AML-193 (cell line): ENCODE measurements at places on chromosomes 1 and 21.

GRCh38 chr1:198657550-198658064 is 18.8 kb downstream of the PTPRC start:
- DNase-seq = peak; percentile 79

DNA sequence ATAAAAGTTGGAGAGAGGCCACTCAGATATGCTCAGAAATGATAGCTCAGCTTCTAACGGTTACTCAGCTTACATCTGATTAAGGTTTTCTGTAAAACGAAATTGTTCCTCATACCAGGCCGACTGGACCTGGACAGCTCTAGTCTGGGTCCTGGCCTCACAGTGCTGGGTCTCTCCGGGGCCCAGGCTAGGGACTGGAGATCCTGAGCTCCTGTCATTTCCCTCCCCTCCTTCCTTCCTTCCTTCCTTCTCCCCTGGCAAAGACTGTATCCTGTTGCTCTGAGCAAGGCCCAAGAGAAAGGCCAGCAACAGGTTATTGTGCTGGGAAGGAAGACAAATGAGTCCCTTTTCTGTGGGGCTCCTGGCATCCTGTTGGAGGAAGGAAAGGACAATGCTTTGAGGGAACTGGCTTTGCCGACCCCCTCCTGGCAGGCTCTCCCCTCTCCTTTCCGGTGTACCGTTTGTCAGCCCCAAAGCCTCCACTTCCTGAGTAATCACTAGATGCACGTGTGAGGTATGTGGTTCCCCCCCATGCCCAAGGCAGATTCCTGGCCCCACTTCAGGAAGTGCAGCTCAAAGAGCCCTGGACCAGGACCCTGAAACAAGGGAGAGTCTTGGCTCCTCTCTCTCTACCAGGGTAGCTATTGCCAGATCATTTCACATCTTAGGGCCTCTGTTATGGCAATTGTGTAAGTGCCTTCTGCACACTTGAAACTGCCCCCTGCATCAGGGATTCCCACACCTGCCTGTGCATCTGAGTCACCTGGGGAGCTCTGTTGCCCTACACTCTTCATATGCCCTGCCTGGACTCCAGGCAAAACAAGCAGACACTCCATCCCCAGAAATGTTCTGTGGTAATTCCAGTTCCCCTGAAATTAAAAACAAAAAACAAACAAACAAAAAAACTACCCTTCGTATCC is 212.7 kb upstream of the FGGY start:
- no peak for DNase-seq

DNA sequence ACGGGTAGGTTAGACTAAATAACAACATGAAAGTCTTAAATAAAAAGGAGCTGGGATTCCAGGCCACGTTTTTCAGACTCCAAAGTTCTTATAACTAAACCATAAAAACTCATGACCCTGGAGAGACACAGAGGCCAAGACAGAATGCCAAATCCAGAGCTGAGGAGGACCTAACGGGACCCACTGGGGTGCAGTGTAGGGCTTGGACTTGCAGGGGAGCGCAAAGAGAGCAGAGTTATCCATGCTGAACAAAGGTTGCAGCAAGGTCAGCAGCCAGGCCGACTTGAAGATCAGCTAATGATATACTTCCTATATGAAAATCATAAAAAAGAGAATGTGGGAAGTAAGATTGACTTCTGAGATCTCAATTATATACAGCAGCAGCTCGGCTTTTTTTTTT is 237.1 kb downstream of the TM2D1 start:
- DNase-seq = no peak

DNA sequence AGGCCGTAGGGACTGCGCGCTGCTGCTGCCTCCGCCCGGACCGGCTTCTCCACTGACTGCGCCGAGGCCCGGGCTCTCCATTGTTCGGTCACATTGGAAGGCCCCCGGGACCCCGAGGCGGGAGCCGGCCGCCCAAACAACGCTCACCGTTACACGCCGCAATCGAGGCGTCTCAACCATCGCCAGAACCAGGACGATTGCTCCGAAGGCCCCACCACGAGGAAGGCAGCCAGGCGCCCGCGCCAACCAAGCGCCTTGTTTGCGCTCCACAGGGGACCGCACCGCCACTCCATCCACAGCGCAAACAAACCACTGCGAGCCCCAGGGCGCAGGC is 595 bp downstream of the GLUL start:
- no peak for DNase-seq

DNA sequence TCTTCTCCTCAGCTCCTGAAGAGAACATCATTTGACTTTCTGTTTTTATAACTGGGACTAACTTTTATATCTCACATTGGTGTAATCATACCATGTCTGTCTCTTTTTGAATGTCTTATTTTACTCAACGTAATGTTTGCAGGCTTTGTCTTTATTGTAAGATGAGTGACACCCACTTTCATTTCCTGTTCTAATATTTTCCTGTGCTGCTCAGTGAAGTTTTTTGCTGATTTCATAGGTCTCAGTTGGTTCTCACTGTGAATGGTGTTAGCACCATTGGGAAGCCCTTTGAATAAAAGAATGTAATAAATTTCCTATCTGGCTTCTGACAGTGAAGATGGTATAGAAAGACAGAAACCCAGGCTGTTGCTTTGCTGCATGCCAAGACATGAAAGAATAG is 84.0 kb downstream of the RAVER2 start:
- no peak for DNase-seq

GRCh38 chr1:151851886-151852285 is 1.6 kb downstream of the THEM5 start:
- DNase-seq = no peak

- no peak for DNase-seq
These were observed 33.2 kb downstream of the KIRREL1 start for GRCh38 chr1:158026651-158027050.

GRCh38 chr1:96259399-96259798 is 462.2 kb upstream of the PTBP2 start:
- DNase-seq = no peak

DNA sequence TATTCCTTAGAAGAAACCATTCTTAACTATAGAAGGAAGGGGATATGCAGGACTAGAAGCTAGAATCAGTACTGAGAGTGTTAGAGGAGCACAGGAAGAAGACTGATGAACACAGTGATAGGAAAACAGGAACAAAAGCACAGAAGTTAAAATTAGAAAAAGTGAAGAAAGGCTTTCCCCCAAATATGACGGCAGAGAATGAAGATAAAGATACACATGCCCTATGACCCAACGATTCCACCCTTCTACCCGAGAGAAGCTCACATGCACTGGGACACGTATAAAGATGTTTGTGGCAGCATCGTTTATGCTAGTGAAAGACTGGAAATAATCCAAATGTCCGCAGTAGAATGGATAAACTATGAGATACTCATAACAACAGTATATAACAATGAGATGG is 74.2 kb downstream of the DTL start:
- no peak for DNase-seq

GRCh38 chr1:191696354-191696753 is 461.9 kb upstream of the RGS18 start:
- DNase-seq = no peak

GRCh38 chr1:19712928-19713327 is 48.3 kb downstream of the HTR6 start:
- no peak for DNase-seq

- DNase-seq = no peak
These were observed 3.0 kb upstream of the MCL1 start for GRCh38 chr1:150582371-150582770.

- DNase-seq = no peak
These were observed 46.3 kb downstream of the CCN1 start for GRCh38 chr1:85626818-85627217.

DNA sequence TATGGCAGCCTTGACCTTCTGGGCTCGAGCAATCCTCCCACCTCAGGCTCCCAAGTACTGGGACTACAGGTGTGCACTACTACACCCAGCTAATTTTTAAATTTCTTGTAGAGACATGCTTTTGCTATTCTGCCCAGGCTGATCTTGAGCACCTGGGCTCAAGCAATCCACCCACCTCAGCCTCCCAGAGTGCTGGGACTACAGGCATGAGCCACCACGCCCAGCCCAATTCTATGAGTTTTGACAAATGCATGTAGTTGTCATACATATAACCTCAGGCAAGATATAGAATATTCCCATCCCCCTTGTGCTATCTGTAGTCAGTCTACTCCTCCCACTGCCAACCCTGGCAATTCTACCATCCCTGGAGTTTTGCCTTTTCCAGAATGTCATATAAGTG is 38.7 kb upstream of the TTC22 start:
- DNase-seq = no peak

DNA sequence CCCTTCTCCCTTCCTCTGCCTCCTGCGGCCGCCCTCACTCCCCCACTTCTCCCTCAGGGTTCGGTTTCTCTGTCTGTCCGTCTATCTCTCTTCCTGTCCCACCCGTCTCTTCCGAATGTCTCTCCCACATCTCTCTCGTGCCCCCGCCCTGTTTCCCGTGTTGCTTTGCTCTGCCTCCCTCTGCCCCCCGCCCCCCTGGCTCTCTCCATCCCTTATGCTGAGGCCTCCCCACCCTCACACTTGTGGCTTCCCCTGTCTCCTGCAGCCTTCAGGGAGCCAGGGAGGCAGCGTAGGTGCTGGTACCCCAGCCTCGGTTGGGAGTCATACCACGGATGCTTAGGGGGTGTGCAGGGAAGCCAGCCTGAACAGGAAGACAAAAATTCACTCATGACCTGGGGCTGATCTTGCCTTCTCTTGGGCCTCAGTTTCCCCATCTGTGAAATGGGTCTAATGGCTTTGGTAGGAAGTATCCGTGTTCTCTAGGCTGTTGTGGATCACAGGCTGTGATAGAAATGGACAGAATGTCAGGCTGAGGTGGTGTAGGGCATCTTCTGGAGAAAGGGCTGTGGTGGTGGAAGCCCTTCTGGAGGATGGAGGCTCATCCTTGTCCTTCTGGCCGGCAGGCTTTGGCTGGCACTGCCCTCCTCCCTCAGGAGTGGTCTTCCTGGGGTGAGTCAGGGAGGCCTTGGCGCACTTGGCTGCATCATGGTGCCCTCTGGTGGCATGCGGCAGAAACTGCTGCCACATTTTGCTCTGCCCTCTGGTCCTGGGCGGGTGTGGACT is 55.5 kb downstream of the FOXO6 start:
- peak; percentile 14 for DNase-seq

DNA sequence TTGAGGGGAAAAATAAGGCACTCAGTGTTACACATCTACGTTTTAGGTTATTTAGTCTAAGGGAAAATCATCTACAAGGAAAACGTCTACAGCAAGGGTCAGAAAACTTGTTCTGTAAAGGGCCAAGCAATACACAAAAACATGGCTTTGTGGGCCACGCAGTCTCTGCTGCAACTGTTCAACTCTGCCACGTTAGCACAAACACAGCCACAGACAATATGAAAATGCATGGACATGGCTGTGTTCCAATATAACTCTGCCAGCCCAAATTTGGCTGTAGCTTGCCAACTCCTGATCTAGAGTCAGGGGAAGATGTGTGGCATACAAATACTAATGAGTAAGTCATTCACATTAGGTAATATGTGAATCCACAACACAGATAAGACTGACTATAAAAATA is 40.7 kb downstream of the COA6 start:
- DNase-seq = no peak

GRCh38 chr1:99669821-99670220 is 23.9 kb downstream of the PALMD start:
- no peak for DNase-seq
